Hypothalamus (tissue), 51 donors: ENCODE measurements at places on chromosomes 5 and 9.

DNA sequence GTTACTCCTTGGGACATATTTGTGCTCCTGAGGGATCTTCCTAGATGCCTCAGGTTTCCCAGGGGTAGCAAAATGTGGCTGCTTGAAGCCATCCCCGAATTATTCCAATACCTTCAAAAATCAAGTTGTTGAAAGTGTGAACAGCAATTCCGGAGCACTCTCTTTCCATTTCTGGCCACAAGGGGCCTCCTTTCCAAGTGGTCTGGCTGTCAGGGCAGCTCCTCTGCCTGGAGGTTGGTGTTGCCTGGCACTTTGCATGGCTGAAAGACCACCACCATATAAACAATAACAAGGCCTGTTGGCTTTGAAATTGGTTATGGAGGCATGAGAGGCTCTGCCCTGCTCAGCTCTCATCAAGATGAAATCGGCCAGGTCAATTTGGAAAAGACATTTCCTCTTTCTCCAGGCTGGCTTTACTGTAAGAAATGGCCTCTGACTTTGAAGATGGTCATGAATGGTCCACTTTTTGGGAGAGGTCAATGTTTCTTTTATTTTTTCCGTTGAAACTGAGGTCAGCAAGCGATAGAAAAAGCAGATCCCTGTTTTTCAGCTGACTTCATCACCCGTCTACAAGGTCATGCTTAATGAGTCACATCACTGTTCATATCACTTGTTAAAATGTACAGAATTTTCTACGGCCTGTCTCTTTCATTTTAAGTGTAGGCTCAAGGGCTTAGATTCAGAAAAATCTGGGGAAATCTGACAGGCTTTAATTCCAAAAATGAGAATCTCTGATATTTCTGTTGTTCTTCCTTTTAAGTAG, 481.1 kb upstream of the ZNF608 start:
- DNase-seq: no peak

- DNase-seq: no peak
Observed at GRCh38 chr9:136862849-136863622, 3.1 kb downstream of the EDF1 start.

DNA sequence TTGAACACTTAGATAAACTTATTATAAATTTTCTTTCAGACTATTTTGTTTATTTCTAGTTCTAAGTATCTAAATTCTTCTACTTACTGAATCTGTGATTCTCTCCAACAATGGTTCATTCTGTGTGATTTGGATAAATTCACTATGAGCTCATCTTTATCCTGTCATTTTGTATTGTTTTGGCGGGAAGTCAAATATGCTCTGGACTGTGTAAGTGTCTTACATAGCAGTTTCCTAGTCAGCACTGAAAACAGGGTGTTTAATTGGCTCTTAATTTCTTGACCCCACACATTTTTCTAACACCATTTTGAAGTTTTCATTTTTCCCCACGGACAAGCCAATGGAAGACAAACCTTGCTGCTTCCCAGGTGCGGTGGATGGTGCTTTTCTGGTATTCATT, 207.0 kb upstream of the ACO1 start:
- no peak for DNase-seq

DNA sequence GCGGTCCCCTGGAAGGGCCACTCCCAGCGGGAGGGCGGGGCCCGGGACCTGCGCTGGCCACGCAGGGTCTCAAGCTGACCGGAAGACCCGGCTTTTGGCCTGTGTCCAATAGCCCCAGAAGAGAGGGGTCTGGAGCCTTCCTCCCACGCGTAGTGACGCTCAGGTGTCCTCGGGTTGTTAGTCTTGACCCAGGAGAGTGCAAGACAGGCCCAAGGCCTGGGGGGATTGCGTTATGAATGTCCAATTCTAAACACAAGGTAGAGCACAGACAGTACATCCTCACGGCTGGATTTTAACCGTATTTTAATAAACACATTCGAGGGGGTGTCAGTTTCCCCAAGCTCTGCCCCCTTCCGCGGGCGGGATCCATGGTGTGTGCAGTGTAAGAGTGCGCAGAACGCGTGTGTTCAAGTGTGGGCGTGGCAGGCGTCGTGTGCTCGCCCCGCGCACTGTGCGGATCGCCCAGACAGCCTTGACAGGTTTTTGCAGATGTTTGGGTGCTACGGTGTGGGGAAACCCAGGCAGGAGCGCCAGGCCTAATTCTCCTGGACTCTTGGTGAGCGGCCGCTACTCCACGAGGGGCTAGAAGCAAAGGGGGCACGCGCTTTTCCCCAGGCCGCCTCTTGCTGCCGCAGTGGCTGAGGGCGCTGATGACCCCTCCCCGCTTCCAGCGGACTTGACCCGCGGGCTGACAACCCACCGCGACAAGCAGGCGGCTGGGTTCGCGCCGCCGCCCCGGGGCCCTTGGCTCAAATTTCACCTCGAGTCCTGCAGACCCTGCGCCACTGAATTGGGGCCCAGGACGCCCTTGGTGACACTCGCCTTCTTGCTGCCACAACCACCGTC, 6.1 kb upstream of the DMRT3 start:
- no peak for DNase-seq

- DNase-seq: no peak
Observed at GRCh38 chr9:88508326-88508725, 26.7 kb upstream of the NXNL2 start.

- no peak for DNase-seq
Observed at GRCh38 chr9:13975611-13976290, 338.2 kb downstream of the NFIB start.
